ENCODE measurements at places on chromosomes 5 and 9. TPM values are rescaled to one million over a fixed set of nuclear protein-coding genes. Genes with fewer than 3 reads are reported as not detected.

DNA sequence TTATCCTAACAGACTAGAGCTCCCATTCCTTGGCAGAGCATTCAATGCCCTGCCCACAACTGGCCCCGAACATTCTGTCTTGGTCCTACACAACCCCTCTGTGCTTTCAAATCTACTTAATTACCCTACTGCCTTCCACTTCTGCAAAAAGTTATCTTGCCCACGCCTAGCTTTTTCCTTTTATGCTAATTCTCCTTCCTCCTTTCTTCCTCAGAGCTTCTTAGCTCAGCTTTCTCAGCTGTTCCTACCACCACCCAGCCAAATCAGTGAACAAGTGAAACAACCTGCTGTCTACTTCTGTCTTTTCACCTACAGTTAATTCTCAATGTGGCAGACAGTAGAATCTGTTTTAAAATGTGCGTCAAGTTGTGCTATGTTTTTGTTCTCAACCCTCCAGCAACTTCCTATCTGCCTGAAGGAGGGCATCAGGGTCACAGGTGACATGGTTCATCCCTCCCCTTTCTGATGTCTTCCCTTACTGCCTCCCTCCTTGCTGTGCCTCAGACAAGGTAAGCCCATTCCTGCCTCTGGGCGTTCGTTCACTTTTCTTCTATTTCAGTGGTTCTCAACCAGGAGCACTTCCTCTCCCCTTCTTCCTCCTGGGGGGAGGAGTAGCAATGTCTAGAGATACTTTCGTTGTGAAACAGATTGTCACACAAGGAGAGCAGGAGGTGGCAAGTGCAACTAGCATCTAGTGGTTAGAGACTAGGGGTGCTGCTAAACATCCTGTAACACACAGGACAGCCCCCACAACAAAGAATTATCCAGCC is 1.3 kb upstream of the REEP5 start:
- no peak for DNase-seq

PCDHB16 gene
- polyA plus RNA-seq = 0.66 TPM

DNA sequence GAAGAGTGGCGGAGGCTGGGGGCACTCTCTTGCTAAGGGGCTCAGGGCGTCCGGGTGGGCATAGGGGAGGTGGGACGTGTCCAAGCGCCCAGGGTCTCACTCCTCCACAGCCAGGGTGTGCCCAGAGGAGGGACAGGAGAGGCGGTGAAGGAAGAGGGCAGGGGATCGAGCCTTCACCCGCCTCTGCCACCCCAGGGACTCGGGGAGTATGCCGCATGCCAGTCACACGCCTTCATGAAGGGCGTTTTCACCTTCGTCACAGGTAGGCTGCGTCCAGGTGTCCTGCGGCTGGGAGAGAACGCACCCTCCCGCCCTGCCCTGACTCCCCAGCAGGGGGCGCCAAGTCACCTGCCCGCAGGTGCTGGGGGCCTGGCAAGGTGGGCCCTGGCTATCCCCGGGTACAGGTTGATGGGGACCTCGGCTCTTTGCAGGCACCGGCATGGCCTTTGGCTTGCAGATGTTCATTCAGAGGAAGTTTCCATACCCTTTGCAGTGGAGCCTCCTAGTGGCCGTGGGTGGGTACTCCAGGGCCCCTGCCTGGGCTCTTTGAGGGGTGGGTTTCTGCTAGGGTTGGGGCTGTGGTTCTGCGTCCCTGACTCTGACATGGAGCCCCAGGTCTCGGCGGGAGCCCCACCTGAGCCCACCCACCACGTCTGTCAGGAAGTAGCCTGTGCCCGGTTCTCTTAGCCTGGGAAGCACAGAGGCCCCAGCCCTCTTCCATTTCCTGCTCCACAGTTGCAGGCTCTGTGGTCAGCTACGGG is 552 bp downstream of the TMEM141 start:
- DNase-seq = no peak

GRCh38 chr5:132298298-132299212 is 4.4 kb downstream of the SLC22A4 start:
- DNase-seq = no peak

GRCh38 chr9:75445144-75445543 is 356.8 kb downstream of the OSTF1 start:
- no peak for DNase-seq

LCP2 gene
- not detected for polyA plus RNA-seq

DNA sequence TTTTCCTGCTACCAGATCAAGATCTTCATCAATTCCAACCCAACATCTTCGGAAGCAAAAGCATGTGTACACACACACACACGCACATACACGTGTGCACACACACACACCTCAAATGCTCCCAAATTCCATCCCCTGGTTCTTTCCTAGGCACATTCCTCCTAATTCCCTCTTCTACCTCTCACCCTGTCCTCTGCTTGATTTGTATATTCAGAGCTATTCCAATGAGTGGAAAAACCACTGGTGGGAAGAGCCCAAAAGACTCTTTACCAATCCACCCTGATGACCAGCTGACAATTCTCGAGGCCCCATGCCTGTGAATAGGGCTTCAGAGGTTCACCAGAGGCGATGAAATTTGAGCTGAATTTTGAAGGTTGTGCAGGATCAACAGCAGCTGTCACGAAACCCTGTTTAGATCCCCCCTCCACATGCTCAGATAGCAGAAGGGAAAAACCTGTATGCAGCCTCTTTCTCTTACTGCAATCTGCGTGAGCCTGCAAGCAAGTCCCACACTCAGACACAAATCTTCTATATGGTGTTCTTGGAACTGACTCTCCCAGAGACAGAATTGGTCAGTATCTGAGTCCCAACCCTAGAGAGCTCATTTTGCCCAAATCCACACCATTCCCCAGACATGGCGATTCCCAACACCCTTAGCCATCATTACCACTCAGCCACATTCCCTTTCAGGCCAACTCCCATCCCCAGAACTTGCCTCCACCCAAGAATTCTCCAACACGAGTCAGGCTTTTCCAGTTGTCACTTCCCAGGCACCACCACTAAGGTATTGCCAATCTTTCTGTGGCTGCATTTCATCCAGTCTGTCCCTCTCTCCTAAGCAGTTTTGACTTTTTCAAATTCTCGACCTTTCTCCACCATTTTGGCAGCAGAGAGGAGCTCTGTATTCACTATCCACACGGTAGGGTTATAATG is 4.3 kb upstream of the TRIO start:
- DNase-seq = no peak

DNA sequence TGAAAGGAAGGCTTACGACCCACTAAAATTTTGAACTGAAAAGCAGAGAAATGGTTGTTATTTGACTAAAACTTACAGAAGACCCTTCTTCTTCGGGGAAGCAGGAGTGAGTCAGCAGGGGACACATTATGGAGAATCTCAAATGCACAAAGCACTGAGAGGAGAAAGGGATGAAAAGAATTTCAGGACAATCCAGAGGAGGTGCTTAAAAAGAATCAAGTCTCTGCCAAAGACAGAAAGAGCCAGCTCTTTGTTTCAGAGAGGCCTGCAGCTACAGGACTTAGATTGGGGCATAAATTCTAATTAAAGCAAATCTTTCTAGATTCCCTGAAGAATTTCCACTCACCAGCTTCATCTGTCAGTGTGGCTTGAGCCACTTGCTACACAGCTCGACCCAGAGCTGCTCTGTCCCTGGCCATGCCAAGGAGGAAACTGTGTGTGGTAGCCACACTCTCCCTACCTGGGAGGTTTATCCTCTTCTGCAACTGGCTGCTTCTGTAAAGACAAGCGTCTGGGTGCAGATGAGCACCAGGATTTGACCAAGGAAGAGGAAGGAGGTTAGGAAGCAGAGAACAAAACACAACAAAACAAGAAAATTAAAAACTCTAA is 89.9 kb downstream of the SEMA5A start:
- DNase-seq = no peak

DNA sequence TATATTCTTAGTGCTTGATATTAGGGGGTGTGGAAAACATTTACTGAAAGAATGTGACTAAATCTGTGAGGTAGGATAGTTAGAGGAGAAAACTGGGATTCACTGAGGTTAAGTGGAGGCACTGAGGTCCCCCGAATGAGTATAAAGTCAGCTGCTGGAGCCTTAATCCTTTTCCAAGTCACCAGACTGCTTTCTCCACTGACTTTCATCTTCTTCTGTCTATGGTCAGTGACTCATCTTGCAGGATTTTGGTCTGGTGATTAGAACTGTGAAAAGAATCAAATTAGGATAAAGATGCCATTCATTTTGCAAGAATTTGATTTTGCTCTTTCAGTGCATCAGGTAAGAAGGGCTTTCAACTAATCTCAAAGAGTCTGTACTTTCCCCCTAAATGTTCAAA is 89.3 kb upstream of the ALDH1A1 start:
- DNase-seq = no peak
